ENCODE measurements at places on chromosomes 16 and 17.

- DNase-seq, result no peak
Observed at GRCh38 chr16:75774197-75774596, 47.9 kb upstream of the CPHXL start.

- DNase-seq, result no peak
Observed at GRCh38 chr17:13636951-13637350, 35.2 kb upstream of the HS3ST3A1 start.

DNA sequence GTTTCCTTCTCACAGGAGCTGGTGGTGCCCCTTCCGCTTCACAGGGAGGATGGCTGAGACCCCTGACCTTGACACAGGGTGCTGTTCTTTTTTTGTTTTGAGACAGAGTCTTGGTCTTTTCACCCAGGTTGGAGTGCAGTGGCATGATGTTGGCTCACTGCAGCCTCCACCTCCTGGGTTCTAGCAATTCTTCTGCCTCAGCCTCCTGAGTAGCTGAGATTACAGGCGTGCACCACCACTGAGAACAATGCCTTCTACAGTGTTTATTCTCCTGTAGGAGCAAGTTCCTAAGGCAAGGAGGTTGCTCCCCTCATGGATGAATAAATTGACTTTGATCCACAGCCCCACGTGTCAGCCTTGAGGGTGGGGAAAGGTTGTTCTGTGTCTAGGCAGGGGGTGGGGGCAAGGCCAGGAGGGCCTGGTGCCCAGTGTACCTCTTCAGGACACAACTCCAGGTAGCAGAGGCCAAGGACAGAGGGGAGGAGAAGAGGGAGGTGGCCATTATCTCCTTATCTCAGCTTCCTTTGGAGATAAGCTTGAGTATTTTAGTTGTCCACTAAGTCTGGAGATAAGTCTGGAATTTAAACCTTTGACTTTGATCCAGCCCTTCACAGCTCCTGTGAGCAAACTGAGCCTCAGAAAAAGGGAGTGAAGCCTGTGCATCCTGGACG, 159.4 kb downstream of the SEC14L1 start:
- DNase-seq, result no peak

DNA sequence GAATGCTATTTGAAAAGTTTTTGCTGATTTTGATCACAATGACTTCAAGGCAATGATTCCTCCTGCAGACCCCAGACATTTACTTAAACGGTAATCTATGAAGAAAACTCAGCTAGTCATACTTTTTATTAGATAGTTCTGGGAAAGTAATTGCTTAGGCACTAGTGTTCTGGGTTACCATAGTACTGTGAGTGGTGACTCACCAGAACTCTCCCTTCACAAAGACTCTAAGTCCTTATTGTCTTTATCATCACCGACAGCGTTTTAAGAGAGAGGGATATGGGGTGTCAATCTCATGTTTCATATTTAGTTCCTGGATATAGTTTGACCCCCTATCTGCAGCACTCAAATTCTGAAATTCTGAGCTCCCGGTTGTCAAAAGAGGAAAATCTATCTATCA, 43.0 kb upstream of the CDH8 start:
- no peak for DNase-seq

GRCh38 chr17:57528058-57528451, 217.0 kb downstream of the CCDC182 start:
- DNase-seq, result no peak

GRCh38 chr17:81582341-81582740, 30.2 kb upstream of the FAAP100 start:
- no peak for DNase-seq

GRCh38 chr16:2233872-2234812, 2.1 kb upstream of the DNASE1L2 start:
- no peak for DNase-seq

DNA sequence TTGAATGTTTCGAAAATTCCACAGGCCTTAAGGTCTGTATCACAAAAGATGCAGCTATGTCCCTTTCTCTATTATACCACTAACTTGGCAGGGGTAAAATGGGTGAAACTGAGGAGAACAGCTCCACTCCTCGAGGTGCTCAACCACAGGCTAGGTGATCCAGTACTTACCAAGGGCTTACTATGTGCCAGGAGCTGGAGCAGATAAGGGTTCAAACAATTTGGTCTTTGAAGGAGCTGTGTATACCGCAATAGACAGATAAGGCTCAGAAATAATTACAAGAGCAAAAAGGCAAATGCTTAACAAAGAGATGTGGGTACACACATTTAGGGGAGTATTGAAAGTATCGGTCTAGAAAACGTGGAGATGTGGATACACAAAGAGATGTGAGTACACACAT, 1.5 kb downstream of the XPO6 start:
- DNase-seq, result no peak

GRCh38 chr17:44786551-44787081, 27.8 kb downstream of the ADAM11 start:
- no peak for DNase-seq

All from activated CD4-positive, alpha-beta T cell treated with anti-CD3 and anti-CD28 coated beads, Interleukin-10, Interleukin-2, amounts not matched to agents 100 ng/mL and 50 ng/mL, durations not matched to agents 16 hours and 8 hours (primary cell).